ENCODE measurements at places on chromosomes 6 and 20.
A peak's percentile ranks its signal among the peaks of the same experiment; 100 is the strongest.

- DNase-seq, result no peak
Observed at GRCh38 chr20:56414842-56415765, 3.0 kb downstream of the CASS4 start.

GRCh38 chr6:14241255-14242070 is 123.9 kb downstream of the CD83 start:
- DNase-seq, result no peak

- DNase-seq, result no peak
Observed at GRCh38 chr6:155523821-155524651, 68.4 kb upstream of the NOX3 start.

DNA sequence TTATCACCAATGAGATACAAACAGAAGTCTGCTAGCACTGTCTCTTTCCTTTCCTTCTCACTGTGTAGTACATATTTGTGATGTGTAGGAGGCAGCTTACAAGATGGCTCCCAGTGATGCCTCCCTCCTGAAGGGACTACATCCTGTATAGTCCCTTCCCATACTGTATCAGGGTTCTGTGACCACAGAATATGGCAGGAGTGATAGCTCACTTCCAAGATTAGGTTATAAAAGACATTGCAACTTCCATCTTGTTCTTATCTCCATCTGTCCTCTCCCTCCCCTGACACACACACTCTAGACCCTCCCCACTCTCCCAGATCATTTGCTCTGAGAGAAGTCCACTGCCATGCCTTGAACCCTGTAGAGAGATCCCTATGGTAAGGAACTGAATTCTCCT is 38.0 kb downstream of the SESN1 start:
- DNase-seq, result no peak

DNA sequence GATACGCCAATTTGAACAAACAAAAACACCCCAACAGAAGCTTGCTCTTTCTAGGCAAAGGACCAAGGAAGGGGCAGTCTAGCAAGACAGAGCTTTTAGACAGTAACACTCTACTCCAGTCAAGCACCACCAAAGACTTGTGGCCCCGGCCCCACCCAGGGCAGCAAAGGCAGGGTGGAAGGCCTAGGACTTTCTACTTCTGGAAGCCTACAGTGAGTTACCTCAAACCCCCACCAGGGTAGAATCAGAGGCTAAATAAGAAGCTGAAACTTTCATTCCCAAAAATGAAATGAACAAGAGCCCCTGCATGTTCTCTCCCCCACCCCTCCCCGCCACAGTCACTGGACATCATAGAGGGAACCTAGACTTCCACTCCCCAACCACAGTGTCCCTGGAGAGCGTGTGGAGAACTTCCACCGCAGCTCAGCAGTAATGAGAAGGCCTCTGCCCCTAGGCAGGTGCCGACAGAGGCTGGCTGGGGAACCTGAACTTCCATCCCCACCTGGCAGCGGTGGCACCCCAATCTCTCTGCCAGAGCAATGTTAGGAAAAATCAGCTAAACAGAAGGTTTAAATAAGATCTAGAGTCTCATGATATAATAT is 40.0 kb downstream of the KATNA1 start:
- no peak for DNase-seq

DNA sequence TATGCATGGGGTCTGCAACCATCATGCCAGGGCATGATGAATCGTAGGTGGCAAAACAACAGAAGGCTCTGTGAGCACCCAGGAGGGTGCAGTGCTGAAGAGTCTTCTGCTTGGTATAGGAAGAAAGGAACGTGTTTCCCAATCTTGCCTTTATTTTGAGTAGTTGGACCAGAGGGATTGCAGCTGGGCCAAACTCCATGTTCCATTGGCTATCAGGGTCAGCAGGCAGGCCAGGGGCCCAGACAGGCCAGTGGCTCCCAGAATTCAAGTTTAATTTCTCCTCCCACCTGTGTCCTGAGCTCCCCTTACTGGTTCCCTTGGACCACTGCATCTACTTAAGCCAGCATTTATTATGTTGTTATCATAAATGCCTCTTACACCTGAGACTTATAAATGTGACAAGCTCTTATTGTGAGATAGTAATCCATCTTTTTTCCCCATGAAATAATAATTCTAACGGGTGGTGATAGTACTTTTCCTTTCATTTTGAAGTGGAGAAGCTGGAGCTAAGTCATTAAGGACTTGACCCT is 918 bp upstream of the TRIM38 start:
- no peak for DNase-seq

- no peak for DNase-seq
Observed at GRCh38 chr6:157710604-157711003, 112.4 kb upstream of the SNX9 start.

GRCh38 chr6:100347901-100348550 is 116.7 kb downstream of the SIM1 start:
- no peak for DNase-seq

GRCh38 chr20:59920944-59921343 is 12.5 kb downstream of the SYCP2 start:
- no peak for DNase-seq

- no peak for DNase-seq
Observed at GRCh38 chr6:4818272-4818938, 42.2 kb downstream of the CDYL start.

DNA sequence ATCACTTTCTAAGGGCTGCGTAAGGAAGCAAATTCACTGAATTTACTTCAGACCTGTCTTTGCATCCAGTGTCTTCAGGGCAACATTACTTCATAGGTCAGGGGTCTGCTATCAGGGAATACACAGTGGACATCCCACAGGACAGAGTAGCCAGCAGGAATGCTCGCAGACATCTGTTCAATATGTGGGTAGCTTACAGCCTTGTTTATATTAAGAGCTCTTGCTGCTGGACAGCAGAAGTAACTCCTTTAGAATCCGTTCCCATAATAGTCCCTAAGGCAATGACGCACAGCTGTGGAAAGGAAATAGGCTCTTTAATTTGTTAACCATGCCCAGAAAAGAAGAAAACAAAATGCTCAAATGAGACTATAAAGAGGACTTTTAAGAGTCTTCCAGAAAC is 198.7 kb downstream of the MOXD1 start:
- DNase-seq, result no peak

DNA sequence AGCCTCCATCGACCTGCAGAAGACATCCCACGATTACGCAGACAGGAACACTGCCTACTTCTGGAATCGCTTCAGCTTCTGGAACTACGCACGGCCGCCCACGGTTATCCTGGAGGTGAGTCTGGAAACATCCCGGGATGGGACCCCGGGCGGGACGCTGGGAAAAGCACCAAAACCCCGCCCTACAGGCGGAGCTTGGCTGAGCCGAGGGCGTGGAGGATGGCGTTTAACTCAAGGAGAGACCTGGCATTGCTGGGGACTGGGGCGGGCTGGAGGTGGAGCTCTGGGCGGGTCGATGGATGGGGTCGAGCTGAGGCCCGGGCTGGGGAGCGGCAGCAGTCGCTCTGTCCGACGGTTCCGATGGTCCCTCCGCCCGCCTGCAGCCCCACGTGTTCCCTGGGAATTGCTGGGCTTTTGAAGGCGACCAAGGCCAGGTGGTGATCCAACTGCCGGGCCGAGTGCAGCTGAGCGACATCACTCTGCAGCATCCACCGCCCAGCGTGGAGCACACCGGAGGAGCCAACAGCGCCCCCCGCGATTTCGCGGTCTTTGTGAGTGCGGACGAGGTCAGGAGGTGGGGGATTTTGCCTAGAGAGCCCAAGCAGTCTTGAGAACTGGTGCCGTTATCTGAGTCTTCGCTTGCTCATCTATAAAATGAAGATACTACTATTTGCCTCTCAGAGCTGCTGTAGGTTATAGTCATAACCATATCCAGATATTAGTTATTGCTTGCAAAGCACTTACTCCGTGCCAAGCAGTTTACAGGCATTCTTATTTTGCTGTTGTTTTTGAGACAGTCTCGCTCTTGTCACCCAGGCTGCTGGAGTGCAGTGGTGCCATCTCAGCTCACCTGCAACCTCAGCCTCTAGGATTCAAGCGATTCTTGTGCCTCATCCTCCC is 3.8 kb downstream of the SPAG4 start:
- peak; percentile 92 for DNase-seq

GRCh38 chr20:17761604-17762003 is 61.8 kb downstream of the BANF2 start:
- DNase-seq, result no peak

DNA sequence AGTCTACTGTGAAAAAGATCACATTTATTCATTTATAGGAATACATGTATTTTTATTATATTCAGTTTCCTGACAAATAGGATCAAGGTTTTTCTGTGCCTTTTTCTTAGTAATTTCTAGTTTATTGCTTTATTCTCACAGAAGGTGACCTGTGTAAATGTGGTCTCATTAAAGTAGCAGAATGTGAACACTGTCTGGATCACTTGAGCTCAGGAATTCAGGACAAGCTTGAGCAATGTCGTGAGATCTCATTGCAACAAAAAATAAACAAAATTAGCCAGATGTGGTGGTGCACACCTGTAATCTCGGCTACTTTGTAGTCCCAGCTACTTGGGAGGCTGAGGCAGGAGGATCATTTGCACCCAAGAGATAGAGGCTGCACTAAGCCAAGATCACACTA is 516.7 kb downstream of the CDKAL1 start:
- no peak for DNase-seq

GRCh38 chr6:26545627-26546026 is 7.5 kb downstream of the HMGN4 start:
- DNase-seq, result no peak

GRCh38 chr6:148750838-148751792 is 4.3 kb downstream of the UST start:
- no peak for DNase-seq

Data from aorta (tissue), 5 donors.